ENCODE measurements at places on chromosomes 6 and 20.

GRCh38 chr6:13355043-13355945, 27.0 kb upstream of the TBC1D7 start:
- no peak for DNase-seq

GRCh38 chr6:157880534-157880933, 57.5 kb downstream of the SNX9 start:
- DNase-seq = no peak

GRCh38 chr6:103534814-103535213, 1324.9 kb downstream of the HACE1 start:
- DNase-seq = no peak

DNA sequence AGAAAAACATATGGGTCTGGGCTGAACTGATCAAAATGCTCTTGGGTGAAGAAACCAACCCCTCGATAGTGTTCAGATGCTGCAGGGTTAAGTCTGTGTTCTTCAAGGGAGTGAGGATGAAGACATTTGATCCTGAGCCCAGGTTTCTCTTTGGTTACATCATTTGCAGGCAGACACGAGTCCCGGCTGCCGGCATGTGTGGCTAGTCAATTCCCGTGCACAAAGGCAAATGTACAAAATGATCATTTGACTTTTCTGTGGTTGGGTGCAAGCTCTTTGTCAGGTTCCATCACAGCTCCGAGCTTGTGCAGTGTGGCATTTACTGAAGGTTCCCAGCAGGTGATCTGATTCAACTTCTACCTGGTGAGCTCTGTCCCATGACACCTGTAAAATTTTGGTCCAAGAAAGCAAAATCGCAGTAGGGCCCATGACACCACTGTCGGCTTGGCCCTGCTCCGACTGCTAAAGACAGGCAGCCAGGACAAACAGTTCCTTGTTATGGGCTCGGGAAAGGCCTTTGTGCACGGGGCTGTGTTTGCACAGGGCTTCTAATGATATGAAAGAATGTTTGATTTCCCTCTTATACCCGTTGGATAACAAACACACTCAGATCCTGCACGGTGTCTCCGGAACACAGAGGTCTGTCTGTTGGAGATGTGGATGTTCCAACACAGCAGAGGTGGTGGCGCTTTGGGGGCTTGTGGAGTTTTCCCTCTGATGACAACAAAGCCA, 46.9 kb downstream of the GJA10 start:
- DNase-seq = no peak

- DNase-seq = no peak
Measured at GRCh38 chr20:49969234-49969633, 13.5 kb upstream of the SNAI1 start.

GRCh38 chr6:108737594-108738546, 110.4 kb upstream of the ARMC2 start:
- DNase-seq = peak; percentile 95

- no peak for DNase-seq
Measured at GRCh38 chr6:77624515-77624914, 28.3 kb upstream of the MEI4 start.

DNA sequence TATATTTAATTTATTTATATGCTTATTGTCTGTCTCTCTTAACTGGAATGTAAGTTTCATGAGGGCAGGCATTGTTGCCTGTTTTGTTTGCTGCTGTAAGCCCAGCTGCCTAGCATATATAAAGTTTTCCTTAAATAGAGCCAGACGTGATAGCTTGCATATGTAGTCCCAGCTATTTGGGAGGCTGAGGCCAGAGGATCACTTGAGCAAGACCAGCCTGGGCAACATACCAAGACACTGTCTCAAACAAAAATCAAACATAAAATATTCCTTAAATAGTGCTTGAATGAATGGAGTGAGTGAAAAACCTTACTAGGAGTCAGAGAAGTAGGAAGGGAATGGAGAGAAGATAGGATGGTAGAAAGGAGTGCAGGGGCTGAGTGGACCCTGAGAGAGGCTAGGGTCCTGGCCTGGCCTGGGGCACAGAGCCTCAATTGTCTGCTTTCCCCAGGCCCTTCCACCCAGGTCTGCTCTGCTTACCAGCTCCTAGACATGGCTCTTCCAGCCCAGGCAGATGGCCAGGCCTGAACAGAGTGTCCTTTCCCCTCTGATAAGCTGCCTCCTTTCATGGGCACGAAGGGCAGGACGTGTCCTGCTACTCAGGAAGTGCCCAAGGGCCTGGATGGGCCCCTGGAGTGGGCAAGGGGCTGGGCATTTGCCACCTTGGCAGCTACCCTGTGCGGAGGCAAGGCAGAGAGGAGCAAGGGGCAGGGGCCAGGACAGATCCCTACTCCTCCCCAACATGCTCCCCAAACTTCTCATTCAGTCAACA, 17.7 kb upstream of the BAK1 start:
- no peak for DNase-seq

Data from suppressor macrophage treated with lipopolysaccharide for 1 hour (primary cell).